ENCODE measurements at places on chromosomes 11 and 22.

DNA sequence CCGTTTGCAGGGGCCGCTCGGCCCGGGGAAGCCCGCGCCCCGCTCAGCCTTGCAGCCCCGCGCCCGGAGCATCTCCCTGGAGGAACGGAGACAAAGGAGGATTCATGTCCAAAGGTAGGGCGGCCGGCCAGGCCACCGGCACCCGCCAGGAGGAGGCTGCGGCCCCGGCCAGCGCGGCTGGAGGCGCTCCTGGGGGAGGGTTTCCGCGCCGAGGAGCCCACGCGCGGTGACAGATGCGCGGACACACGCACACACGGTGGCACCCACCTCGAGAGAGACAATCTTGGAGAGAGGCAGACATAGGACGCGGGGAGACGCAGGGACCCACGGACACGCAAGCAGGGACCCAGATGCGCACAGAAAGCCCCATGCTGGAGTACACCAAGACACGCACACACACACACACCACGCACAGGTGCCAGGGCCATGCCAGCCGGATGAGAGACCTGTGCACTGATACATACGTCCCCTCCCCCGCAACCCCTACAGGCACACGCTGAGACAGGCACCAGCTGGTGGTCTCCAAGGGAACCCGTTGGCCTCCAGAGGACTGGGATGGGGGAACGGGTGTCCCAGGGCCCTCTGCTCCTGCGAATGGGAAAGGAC is 7.8 kb downstream of the SEPTIN3 start:
- DNase-seq = peak; percentile 70

DNA sequence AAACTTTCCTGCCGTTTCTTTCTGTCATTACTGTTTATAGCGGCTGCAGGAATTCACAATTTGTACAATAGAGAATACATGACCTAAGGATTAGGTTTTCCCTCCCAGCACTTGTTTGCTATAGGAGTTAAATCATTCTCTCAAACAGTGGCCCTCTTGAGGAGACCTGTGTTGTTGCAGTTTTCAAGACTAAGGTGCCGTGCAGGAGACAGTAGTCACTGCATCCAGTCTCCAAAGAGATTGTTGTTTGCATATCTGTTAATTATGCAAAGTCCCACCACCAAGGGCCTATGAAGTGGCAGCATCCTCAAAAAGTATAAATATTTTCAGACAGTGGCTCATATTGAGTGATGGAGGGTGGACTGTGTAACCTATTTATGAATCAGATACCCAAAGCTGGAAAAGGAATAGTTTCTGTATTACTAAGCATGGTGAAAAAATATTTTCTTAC is 2.3 kb downstream of the PRSS23 start:
- DNase-seq = no peak

GRCh38 chr22:19061471-19062138 is 60.6 kb downstream of the DGCR2 start:
- DNase-seq = no peak

- no peak for DNase-seq
Measured at GRCh38 chr11:130234315-130234714, 74.7 kb downstream of the ST14 start.

- no peak for DNase-seq
Measured at GRCh38 chr22:48647606-48648515, 1179.8 kb downstream of the BRD1 start.

DNA sequence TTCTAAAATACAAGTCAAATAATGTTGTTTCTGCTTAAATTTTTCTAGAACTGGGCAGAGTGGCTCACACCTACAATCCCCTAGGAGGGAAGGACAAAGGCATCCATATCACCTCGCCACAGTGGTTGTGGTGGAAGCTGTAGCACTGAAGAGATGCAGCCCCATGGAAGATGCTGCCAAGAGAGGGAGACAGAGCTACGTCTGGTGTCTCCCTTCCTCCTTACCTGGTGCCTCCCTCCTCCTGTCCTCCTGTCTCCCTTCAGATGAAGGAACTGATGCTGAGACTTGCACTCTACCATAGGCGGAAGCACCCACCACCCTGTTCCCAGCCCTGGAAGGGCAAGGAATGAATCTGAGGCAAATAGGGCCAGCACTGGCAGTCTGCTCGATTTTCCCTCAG is 22.3 kb downstream of the MMP27 start:
- DNase-seq = no peak

- DNase-seq = no peak
Measured at GRCh38 chr22:40463683-40464082, 93.3 kb downstream of the SGSM3 start.

GRCh38 chr11:75219869-75220268 is 20.7 kb upstream of the TPBGL start:
- no peak for DNase-seq

DNA sequence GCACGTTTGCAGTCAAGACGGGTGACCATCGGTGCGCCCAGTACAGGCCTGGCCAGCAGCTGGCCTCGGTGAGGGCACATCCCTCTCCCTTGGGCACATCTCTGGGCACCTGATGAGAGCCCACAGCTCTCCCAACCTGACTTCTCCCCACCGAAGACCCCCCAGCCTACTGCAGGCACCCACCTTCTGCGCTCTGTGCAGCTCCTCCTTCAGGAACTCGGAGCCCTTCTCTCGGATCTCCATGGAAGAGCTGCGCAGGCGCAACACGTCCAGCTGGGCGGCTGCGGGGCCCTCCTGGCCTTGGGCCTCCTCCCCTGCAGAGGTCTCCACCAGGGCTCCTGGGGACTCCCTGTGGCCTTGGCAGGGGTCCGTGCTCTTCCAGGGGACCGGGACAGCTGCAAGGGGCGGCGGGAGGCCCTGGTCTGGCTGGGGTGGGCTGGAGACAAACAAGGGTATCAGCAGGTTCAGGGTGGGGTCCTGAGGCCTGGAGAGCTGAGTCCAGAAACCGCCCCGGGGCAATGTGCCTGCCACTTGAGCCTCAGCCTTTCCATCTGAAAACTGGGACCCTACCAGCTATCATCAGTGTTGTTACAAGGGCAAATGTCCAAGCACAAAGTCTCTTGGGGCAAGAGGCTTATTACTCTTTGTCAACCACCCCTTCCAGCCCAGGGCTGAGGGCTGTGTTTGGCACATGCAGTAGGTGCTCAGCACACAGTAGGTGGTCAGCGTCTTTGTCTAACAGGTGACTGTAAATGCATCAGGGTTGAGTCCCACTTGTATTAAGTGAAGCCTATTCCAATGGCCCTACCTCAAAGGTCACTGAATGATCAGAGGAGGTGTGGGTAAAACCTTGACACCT is 9.3 kb downstream of the RAB3IL1 start:
- DNase-seq = no peak

DNA sequence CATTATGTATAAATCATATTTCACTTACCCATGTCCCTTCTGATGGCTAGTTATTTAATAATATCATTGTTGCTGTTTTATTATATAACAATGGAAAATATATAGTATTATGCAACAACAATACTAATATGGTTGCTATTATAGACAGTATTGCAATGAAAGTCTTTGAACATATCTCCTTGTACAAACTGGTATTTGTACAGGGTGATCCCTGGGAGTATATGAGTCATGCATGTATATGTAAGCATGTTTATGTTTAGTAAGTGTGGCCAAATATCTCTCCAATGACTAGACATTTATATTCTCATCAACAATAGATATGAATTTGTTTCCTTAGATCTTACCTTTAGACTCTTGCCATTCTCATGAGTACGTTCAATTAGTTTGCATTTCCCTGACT is 55.9 kb downstream of the KCNC1 start:
- no peak for DNase-seq

GRCh38 chr11:59144096-59144495 is 1.4 kb downstream of the FAM111A start:
- DNase-seq = no peak

- no peak for DNase-seq
Measured at GRCh38 chr22:19525116-19525660, 978 bp upstream of the CLDN5 start.

- DNase-seq = no peak
Measured at GRCh38 chr11:108117746-108118371, 3.5 kb upstream of the ACAT1 start.

GRCh38 chr11:35969089-35970042 is 25.5 kb downstream of the LDLRAD3 start:
- DNase-seq = no peak

GRCh38 chr11:13364388-13364787 is 86.8 kb downstream of the BMAL1 start:
- no peak for DNase-seq

GRCh38 chr11:38345286-38345685 is 1747.2 kb upstream of the RAG2 start:
- DNase-seq = no peak

DNA sequence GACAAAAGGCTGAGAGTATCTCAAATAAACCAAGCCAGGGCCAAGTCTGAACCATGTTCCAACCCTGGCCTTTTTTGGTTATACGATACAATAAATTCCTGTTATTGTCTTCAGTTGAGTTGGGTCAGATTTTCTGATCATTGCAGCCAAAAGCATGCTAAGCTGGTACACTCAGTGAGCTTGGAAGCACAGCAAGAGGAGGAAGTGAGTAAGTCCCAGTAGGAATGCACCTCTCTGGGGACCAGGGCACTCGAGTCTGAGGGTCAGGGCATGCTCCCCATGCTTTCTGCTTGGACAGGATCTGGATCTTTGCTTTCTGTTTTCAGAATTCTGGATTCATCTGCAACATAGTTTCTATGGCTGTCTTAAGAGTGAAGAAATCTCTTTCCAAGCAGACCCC is 73.1 kb downstream of the TMPRSS5 start:
- DNase-seq = no peak

- DNase-seq = no peak
Measured at GRCh38 chr22:27206374-27207133, 549.2 kb downstream of the MIAT start.

GRCh38 chr11:70710601-70711000 is 312.3 kb downstream of the CTTN start:
- no peak for DNase-seq

DNA sequence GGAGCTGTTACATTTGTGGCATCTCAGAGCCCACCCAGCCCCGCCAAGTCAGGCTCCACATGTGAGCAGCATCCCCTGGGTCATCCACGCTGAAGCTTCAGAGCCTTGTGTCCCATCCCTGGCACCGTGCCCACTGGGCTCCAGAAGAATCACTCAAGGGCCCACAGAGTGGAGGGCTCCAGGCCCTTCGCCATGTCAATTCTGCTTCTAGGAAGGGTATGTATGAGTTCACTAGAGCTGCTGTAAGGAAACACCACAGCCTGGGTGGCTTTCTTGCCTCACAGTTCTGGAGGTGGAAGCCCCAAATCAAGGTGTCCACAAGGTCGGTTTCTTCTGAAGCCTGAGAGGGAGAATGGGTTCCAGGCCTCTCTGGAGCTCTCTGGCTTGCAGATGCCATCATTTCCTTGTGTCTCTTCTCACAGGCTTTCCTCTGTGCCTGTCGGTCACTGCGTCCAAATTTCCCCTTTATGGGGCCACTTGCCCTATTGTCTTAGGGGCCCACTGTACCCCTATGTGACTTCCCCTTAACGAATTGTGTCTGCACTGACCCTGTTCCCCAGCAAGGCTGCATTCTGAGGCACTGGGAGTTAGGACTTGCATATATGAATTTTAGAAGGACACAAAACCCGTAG is 1476.0 kb downstream of the TBC1D22A start:
- no peak for DNase-seq

DNA sequence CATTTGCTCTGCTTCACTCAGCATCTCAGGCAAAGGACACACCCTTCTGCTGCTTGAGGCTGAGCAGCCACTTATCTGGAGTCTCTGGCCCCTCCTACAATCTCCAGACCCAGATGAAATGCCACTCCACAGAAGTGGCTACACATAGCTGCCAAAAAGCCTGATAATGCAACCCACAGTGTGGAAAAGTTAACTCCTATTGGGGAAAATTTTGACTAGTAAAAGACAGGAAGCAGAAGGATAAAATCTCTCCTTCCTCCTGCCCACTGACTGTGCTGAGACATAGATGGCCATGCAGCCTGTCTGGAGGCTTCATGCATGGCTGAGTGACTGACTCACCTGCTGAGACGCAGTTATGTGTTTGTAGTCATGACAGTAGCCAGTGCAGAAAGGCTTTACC is 92.3 kb upstream of the TEAD1 start:
- peak; percentile 95 for DNase-seq

DNA sequence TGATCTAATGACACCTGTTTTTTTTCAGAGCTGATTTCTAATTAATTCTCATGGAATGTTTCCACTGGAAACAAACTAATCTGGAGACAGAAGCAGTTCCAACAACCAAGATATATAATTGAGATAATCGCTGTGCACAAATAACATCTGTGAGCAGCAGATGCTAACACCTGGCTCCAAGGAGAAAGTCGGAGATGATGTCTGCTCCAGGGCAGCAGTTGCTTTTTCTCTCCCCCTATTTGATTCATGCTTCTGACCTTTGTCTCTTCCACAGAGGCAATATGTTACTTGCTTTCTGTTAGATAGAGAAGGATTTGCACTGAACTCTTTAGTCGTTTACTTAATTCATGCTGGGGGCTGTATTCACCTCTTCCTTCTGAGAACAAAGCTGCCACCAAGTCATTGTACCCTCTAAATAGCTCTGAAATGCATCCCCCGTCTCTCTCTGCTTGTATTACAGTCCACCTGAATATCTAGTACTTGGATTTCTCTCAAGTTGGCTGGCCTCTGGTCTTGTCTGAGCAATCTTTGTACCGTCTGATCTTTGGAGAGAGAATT is 187.4 kb downstream of the MYO18B start:
- DNase-seq = peak; percentile 60

DNA sequence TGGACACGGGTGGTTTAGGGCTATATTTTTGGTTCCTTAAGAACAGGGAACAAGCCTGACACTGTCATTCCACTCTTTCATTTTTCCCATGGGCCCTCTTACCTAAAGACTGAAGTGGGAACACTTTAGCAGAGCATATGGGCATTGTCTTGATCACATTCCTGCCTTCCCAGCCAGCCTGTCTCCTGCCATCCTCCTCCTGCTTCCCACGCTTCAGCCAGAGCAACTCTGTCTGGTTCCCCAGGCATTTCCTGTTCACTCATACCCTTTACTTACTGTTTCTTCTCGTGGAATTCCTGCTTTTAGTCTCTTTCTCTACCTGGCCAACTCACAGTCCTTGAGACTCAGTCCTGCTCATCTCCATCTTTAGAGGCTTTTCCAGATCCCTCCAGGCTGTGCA is 22.8 kb downstream of the MRPL16 start:
- no peak for DNase-seq

Data from NCI-H1417 (cell line).